Stimulated activated CD4-positive, alpha-beta T cell treated with anti-CD3 and anti-CD28 coated beads, Interleukin-12 subunit alpha, Interleukin-12 subunit beta, amount 100 ng/mL, for 24 hours (primary cell): ENCODE measurements at places on chromosomes 5 and 9.
A peak's percentile ranks its signal among the peaks of the same experiment; 100 is the strongest.

GRCh38 chr5:90022711-90023053 lies 386.9 kb downstream of the CETN3 start:
- DNase-seq = no peak

DNA sequence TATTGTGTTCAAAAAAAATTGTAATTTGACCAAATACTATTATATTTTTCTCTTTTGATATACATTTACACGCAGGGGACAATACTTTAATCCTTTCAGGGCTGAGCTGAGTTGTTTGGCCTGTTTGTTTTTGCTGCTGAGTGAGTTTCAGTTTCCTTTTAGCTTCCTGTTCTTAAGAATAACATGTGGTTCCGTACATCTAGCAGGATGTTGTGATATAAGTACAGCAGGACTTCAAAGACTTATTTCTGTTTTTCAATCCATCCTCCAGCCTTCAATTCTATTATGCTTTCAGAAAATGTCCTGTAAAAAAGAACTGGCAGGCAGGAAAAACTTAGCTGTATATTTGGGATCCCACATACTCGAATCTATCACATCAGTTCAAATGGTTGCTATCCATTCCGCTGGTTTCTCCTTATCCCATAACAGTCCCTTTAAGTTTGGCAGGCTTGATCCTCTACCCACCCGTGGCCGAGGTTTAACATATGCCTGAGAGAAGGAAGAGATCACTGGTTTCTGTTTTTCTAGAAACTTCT lies 1037.3 kb upstream of the ACO1 start:
- DNase-seq = no peak

GRCh38 chr9:33785914-33786313 lies 9.4 kb upstream of the PRSS3 start:
- DNase-seq = no peak

DNA sequence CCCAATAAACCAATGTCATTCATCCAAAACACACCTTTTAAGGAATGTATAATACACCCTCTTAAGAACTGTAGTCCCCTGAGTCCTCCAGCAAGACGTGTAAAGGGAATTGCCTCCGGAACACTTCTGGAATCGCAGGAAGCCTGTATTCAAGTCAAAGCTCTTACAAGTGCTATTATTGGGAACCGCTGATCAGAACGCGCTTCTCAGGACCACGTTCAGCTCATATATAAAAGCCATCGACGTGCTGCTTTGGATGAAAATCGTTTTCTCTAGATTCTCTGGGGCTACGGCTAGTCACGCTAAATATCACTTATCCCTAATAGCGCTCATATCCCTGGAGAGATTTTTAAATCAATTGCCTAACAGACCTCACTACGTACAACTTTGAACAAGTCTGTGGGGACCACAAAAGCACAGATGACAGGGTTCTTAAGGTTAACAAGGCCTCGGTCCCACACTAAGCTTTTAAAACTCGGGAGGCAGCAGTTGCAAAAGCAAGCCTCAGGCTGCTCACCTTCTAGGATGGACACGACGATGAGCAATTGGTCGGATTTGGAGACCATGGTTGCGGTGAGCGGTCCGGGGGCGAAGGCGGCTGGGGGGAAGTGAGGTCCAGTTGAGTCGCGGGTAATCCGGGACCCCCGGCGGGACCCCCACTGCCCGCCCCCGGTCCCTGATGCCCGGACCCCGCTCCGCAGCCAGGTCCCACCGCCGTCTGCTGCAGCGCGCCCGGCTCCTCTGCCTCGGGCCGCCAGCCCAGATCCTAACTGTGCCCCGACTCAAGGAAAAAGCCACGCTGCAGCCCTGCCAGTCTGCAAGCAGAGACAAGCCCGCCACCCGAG lies 548 bp downstream of the CEP120 start:
- no peak for DNase-seq

DNA sequence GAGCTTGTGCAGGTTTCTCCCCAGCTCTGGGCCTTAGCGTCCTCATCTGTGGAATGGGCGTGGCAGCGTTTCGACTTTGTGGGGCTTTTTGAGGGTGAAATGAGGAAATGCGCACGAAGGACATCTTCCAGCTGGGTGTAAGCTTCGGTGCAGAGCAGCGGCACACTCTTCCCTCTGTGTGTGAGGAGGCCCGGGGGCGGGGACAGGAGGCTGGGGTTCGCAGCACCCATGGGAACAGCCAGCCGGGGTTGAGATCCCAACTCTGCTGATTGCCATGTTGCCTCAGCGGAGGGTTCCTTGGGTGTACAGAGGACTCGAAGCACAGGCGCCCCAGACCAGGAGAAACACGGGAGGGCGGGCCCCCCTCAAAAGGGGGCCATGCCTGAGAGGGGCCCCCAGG lies 265.6 kb downstream of the NSG2 start:
- no peak for DNase-seq

GRCh38 chr5:99795031-99795430 lies 740.1 kb upstream of the FAM174A start:
- DNase-seq = no peak

DNA sequence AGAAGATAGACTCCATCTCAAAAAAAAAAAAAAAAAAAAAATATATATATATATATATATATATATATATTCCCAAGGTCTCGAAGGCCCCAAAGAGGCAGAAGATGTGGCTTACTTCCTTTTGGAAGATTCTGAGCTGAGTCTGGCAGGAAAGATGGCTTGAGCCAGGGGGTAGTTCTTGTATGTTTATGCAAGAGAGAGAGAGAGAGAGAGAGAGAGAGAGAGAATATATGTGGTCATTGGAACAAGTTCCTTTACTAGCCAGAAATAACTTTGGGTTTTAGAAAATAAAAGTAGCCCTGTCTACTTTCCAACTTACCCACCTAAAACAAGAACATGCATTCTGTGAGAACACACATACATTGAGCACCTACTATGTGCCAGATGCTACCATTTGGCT lies 17.6 kb downstream of the NCS1 start:
- no peak for DNase-seq

DNA sequence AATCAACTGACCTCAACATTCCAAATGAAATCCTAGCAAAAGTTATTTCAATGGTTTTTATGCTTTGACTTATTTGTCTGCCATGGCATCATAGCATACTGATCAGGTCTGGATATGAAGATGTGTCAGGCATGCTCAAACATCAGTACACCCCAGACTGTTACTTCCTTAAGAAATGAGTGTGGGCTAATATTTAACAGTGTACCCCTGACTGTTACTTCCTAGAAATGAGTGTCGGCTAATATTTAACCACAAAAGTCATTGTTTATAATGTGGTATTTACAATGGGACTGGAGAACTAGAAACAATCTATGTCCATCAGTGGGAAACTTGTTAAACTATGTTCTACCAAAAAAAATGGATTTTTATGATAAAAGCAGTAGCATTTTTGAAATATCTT lies 38.1 kb upstream of the HNRNPA0 start:
- no peak for DNase-seq

DNA sequence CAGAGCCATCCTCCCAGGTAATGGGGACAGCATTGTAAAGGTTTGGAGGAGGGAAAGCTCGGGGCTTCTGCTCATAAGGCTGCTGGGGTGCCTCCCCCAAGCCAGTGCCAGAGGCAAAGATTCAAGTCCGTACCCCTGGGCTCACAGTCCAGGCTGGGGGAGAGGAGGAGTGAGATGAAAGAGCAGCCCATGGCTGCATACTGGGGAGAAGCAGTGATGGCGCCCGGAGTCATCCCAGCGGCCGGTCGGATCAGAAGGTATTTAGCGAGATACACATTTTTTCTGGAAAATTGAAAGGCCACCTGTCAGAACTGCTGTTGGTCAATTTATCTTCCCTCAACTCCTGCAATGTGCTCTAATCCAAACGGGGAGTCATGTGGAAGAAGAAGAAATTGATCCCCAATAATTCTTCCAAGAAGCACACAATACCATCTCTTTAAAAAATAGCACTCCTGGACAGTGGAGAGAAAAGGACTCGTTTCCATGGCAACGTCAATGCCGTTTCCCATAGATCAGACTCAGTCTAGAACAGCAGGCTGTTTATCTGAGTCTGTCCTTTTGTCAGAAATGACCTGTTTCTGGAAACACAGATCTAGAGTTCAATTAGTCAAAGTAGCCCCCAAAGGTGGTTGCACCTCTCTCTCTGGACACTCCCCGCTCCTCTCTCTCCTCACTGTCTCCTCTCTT lies 65.9 kb downstream of the NSG2 start:
- no peak for DNase-seq

DNA sequence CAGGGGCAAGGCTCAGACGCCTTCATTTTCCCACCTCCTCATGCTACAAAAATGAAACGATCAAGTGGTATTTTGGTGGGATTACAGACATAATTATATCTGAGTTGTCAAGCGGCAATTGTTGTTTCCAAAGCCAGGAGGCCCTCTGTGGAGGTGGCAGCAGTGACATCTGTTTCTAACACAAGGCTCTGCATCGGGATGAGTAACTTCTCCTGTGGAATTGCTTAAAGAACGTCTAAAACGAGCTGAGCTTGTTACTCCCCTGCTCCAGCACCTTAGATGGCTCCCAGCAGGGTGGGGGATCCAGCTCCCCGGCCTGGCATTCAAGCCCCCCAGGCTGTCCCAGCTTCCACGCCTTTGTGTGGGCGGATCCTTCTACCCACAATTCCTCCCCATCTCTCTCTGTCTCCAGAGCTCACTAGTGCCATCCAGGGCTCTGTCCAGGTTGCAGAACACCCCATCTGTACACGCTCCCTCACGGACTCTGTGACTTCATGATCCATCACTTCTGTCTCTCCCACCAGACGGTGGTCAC lies 36.8 kb downstream of the DAB2IP start:
- DNase-seq = no peak

DNA sequence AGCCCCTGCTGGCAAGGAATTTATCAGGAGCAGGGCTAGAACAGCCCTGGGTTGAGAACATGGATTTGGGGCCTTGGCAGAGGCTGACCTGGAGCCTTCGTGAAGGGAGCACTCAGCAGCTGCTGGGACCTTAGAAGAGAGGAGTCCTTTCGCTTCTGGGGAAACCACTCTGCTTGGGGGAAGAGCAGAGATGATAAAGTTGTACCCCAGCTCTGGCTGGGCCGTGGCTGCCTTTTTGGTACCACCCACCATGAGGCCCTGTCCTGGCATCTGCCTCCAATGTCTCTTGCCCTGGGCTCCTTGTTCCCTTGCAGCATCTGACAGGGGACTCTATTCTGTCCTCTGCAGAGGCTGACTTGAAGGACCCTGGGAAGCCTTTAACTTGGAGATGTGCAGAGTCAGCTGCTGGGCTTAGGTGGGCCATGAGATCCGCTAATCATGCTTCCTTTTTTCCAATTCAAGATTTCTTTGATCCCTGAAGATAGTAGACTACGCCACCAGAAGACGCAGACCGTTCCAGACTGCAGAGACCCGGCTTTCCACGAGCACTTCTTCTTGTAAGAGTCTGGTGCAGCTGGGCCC lies 20.2 kb downstream of the RGS3 start:
- DNase-seq = no peak

DNA sequence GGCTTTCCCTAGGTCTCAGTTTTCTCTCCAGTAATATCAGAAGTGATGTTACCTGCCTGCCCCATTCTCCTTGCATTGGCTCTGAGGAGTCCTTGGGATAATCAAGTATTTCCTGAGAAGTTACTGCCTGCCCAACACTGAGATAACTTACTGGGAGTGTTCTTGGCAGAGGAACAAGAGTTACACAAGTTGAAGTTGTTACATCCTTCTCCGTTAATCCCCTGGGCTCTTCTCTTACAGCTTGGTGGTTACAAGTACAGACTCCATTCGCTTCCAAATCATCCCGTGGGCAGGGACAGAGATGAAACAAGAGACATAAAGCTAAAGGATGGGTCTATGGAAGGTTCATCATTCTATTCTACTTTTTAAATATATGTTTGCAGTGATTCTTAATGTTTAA lies 74.1 kb upstream of the SAP30L start:
- no peak for DNase-seq

DNA sequence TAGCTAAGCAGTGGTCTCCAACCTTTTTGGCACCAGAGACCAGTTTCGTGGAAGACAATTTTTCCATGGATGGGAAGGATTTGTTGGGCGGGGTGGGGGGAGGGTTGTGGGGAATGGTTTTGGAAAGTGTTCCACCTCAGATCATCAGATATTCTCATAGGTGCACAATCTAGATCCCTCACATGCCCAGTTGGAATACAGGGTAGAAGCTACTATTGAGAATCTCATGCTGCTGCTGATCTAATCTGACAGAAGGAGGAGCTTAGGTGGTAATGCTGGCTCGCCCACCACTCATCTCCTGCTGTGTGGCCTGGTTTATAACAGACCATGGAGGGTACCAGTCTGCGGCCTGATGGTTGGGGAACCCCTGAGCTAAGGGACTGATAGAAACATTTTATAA lies 662.7 kb upstream of the RGMB start:
- DNase-seq = no peak

GRCh38 chr9:130172858-130173665 lies 858 bp downstream of the NCS1 start:
- DNase-seq = no peak

GRCh38 chr9:21810388-21810787 lies 8.0 kb downstream of the MTAP start:
- DNase-seq = no peak

DNA sequence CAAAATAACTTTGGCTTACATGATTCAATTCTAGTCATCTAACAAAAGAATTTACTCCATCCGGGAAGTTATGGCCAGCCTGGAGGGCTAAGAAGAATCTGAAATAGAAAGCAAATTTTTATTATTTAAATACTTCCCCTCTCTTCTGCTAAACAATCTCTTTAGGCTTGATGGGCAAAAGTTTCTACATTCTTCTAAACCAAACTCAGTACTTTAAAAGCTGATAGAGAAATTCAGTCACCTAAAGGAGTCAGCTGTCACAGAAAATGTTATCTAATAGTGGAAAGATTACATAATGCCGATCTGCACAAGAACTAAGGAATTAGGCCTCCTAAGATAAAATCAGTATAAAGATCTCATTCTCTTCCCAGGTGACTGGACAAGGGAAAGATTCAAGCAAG lies 32.4 kb downstream of the GNAQ start:
- DNase-seq = no peak

- DNase-seq = peak; percentile 65
These were observed at the start of gene HSD17B4 for GRCh38 chr5:119452373-119453039. Gene HSD17B4 (plus strand): TSS chr5:119452497. CDS start chr5:119452576, 79 bp downstream.

DNA sequence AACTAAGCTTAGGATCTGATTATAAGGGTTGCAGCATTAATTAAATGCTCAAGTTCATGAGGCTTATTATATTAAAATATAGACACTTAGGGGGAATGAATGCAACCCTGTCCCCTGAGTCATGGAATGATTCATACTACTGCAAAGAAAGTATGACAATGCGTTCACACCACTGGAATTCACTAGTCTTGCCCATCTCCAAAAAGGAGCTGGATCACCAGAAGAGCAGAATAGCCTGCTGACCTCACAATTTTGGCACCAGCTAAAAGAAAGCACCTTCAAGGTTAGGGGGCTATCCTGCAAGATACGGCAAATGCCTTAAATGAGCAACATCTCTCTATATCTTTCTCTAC lies 32.0 kb upstream of the TMED7 start:
- no peak for DNase-seq
